ENCODE measurements at places on chromosomes 13 and 19. TPM values are rescaled to one million over a fixed set of nuclear protein-coding genes. Genes with fewer than 3 reads are reported as not detected.

GRCh38 chr19:8577247-8577646, at the start of gene MYO1F:
MYO1F (minus strand) TSS chr19:8577442; CDS start chr19:8577309, 133 bp downstream.
- no peak for DNase-seq

GRCh38 chr13:109737606-109738005, 48.8 kb downstream of the IRS2 start:
- no peak for DNase-seq

DNA sequence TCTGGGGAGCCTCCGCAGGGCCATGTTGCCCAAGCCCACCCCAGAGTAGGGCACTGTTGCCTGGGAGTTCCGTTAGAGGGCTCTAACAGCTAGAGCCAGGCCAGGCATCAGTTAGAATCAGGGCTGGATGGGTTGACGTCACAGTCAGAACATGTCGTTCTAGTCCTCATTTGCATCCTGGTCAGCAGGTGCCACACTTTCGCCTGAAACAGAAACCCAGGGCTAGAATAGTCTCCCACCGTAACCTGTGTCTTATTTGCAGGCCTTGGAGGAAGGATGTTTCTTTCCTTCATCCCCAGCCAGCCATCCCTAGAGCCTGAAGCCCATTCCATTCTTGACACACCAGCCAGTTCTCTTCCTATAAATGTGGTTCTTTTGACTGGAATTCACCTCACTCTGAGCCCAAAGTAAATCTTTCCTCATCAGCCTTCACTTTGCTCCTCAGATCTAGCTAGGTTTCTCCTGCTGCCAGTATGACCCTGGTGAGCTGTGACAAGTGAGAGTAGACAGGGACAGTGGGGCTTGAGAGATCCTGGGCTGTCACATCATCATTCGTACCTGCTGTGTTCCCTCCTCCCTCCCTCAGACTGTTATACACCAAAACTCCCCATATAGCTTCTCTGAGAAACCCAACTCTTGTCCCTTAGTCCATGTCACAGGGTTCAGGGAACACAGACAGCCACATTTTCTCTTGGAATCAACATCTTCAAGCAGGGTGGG, 12.2 kb upstream of the CCDC97 start:
- no peak for DNase-seq

DNA sequence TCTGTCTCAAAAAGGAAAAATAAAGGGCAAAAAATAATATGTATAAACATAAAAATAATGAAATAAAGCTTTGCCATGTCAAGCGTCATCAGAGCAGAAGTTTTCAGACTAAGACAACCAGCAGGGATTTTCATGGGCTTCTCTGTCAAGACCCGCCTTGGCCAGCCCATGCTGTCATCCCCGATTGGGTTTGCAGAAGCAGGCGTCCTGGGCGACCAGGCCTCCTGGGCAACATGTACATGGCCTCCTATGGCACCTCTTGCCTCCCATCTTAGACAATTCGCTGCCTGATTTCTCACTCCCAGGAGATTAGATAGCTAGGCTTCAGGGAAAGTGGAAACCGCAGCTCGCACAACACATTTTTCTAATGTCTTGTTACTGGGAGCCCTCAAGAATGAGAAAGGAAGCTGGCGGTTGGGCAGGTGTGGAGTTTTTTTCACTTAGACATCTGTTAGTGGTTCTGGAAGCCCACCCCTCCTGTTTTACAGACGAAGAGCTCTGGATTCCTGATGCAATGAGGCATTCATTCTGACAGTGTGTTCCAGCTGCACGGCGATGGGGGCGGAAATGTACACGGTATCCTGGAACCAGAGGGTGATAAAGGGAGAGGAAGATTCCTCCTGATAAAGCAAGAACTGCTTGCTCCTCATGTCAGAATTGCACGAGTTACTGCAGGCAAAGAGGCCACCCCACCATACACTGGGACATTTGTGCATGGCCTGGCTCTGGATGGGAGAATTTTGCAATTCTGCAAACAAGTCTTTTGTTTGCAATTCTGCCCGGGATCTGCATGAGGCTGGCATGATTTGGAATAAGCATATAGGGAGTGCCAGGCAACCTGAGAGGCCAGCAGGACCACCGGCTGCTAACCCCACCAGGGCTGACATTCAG, 47.4 kb upstream of the KATNAL1 start:
- DNase-seq = no peak

GRCh38 chr13:38819596-38819995, 132.7 kb downstream of the FREM2 start:
- DNase-seq = no peak

- DNase-seq = no peak
Observed at GRCh38 chr19:30648866-30649862, 277.0 kb downstream of the ZNF536 start.

Gene ZMYM5
- total RNA-seq = 10.1 TPM

Gene CDC42EP5
- 85.5 TPM for total RNA-seq

Gene ZNF835
- not detected for total RNA-seq

Gene COL4A1
- 1,341 TPM for total RNA-seq

Gene KLK2
- total RNA-seq = not detected

All from endothelial cell of umbilical vein (primary cell).